ENCODE measurements at places on chromosomes 5 and 9. TPM values are rescaled to one million over a fixed set of nuclear protein-coding genes. Genes with fewer than 3 reads are reported as not detected.

DNA sequence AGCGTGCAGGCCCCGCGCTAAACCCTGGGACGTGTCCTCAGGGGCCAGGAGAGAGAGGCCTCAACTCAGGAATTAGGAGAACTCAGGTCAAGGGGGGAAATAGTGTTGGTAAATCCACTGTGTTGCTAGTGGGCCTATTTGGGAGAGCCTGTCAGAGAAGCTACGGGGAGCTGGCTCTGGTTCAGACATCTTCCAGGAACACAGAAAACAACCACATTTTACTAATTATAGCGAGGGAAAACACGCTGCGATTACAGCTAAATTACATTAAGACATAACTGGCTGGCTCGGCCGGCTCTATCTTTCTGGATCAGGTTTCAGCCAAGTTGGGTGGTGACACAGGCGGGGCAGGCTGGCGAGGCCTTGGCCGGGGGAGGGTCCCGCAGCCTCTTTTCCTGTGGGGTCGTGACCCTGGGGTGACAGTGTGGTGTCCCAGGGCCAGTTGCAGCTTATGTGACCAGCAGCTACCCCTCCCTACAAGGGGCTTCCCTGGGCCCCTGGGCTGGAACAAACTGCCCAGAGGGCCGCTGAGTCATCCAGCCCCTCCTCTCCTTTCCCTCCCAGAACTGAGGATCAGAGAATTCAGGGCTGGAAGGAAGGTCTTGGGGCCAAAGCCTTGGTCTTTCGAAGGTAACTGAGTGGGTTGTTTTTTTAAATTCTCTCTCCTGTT, 75.1 kb downstream of the FGF18 start:
- peak; percentile 83 for DNase-seq

IFNB1 gene
- not detected for total RNA-seq

SLC6A18 gene
- total RNA-seq = not detected

GPR151 gene
- total RNA-seq = not detected

DNA sequence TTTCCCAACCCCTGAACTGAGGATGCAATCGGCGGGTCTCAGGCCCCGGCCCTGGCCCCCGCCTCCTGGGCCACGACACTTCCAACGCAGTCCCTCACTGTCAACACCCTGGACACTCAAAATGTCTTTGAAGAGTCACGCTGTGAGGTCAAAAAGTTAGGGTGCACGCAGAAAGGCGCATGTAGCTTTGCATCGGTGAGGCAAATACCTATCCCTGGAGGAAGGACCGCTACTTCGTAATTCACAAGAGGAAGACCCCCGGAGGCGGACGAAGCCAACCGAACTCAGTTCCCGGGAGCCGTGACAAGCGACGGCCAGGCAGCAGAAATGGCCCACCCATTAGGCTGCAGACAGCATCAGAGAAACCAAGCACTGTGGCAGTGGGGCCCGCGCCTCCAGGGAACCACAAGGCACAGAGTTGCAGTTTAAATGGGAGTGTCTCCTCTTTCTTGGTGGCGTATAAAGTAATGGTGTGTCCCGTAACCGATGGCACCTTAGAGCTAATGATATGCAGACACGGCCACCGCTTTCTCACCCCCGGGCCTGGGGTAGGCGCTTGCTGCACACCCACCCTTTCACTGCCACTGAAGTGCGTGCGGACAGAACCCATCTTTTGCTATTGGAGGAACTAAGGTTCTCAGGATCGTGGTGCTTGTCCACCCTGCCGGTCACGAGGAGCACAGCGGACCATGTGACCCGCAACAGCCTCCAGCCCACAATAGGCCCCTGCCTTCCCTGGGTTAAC, 9.0 kb downstream of the ADAMTS2 start:
- DNase-seq = no peak

SLC46A2 gene
- total RNA-seq = 0.16 TPM

DNA sequence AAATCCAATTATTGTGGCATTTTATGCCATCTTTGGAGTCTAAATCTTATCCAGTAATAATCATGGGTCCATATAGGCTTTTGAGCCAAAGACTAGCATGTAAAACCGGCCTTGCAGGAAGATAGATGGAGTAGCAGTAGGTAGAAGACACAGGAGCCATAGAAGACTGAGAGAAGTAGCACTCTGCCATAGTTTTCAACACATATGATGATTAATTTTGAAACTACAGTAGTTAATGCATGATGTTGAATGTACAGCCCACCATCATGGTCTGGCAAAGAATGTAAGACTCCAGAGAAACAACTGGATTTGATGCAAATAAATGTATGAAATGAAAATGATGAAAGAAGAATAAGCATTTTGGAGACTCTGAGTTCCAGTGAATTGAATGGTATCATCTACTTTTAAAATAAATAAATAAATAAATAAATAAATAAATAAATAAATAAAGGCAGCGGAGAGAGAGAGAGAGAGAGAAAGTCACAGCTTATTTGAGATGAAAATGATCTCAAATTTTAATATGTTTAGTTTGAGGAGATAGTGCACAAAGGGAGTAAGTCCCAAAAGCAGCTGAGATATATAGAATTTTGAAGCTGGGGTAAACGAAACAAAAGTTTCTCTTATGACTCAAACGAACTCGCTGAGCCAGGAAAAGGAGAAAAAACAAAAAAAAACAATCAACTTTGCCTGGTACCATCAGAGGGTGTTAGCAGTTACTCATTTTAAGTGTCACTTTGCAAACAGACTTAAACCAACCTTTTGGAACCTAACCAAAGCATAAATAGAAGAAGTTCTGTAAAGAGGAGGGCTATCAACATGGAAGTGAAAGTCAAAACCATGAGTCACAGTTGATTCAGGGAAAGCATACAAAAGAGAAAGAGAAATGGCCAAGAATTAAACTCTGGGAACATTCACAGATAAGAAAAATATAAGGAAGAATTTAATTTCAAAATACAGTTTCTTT, 388.7 kb downstream of the CETN3 start:
- DNase-seq = no peak

KCNT1 gene
- 1.2 TPM for total RNA-seq
